ENCODE measurements at places on chromosomes 1 and 21.

DNA sequence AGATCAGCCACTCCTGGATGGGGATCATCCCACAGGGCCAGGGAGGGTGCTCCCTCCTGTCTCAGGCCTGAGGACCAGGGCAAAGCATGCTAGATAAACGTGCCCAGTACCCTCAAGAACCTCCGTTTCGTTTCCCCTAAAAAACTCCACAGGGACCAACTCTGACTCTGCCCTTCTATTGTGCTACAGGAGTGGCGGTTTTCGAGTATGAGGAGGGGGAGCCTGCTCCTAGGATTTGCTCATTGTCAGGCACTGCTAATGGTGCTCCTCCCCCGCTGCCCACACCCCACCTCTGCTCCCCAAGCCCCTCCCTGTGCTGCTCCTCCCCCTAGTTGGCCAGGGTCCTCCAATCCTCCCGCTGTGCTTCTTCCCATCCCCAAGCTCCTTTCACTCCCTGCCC is 32.0 kb downstream of the PGBD5 start:
- DNase-seq = no peak

DNA sequence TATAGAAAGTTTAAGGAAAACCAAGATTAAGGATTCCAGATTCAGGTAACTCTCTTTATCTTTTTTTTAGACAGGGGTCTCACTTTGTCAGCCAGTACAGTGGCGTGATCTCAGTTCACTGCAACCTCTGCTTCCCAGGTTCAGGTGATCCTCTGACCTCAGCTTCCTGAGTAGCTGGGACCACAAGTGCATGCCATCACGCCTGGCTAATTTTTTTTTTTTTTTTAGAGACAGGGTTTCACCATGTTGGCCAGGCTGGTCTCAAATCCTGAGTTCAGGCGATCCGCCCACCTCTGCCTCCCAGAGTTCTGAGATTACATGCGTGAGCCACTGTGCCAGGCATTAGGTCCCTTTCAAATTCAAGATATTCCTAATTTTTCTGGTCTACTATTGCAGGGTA is 15.9 kb downstream of the LZIC start:
- DNase-seq = no peak

- DNase-seq = no peak
Observed at GRCh38 chr21:43369124-43369523, 57.8 kb downstream of the SIK1 start.

DNA sequence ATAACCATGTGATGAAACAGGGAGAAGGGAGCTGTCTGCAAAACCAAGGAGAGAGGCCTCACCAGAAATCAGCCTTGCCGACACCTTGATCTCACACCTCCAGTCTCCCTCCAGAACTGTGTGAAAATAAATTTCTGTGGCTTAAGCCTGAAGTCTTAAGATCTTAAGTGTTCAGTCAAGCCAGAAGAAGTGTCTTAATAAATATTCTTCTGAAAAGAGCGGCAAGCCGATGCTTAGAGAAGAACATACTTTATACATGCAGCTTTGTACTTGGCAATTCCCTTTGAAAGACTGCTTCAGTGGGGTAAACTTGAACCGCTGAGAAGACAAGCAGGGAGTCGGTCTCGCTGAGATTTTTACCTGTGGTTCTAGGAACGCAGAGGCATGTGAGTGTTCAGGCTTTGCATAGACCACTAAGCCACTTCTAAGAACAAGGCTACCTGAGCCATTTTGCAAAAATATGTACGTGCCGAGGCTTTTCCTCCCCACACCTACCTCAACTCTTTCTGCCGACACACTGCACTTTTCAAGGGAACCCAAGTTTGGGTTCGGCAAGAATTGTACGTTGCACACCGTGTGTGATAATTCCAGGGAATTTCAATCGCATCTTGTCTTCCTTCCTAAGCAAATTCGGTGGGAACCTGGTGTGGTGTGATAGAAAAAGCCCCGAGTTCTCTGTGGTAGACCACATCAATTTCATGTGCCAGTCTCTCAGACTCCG is 3.4 kb downstream of the RUNX1 start:
- DNase-seq = no peak

GRCh38 chr1:47661040-47661439 is 223.2 kb downstream of the FOXD2 start:
- DNase-seq = no peak

DNA sequence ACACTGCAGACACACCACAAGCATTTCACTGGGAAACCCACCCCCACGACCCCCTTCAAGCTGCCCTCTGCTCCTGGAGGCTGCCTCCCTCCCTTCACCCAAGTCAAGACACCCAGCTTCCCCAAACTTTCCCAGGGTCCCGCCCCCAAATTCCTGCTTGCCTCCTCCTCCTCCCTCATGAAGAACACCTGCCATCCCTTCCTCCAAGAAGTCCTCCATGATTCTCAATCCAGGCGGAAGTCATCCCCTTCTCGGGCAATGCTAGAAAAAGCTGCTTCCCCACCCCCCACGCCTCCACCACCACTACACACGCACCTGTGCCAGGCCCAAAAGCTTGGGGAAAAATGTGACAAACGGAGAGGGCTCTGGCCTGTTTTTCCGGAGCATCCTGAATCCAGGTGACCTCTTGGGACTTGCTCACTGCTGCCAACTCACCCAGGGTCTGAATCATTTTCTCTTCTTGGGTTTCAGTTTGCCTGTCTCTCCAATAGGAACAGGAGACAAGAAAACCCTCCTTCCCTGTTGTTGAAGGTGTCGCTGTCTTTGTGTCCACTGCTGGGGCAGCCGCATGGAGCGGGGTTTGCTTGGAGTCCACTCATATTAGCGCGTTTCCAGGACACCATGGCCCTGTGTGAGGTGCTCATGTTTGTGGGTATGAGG is 101.0 kb upstream of the CASZ1 start:
- no peak for DNase-seq

GRCh38 chr1:208108646-208109330 is 135.4 kb downstream of the PLXNA2 start:
- no peak for DNase-seq

DNA sequence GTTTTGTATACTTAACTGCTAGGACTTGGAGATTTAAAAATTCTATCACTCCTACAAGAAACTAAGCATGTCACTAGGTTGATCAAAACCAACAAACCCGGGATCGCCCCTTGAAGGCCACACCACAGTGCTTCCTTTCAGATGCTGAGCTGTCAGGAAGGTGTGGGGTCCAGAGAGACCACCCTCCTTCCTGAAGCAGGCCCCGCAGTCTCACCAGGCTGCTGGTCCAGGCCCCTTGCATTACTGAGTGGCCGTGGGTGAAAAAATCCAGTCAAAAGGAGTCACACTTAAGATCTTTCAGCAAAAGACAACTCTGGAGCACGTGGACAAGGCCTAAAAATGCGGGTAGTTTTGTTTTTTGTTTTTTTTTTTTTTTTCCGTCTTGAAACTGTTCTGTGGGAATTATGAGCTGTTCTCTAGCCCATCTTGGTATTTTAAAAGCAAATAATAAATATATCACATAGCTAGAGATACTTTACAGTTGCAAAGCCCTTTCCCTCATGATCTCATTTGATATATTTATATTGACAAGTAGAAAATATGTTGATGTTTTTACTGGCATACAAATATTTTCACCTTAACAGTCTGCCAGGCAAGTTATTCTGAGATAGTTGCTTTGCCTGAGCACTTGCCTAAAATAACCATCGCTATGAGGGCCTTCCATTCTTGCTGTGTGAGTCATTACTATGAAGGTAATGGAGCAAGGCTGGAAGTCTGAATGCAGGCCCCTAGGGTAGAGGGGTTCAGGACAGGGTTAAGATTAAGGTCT is 73.1 kb upstream of the EDEM3 start:
- peak; percentile 20 for DNase-seq

DNA sequence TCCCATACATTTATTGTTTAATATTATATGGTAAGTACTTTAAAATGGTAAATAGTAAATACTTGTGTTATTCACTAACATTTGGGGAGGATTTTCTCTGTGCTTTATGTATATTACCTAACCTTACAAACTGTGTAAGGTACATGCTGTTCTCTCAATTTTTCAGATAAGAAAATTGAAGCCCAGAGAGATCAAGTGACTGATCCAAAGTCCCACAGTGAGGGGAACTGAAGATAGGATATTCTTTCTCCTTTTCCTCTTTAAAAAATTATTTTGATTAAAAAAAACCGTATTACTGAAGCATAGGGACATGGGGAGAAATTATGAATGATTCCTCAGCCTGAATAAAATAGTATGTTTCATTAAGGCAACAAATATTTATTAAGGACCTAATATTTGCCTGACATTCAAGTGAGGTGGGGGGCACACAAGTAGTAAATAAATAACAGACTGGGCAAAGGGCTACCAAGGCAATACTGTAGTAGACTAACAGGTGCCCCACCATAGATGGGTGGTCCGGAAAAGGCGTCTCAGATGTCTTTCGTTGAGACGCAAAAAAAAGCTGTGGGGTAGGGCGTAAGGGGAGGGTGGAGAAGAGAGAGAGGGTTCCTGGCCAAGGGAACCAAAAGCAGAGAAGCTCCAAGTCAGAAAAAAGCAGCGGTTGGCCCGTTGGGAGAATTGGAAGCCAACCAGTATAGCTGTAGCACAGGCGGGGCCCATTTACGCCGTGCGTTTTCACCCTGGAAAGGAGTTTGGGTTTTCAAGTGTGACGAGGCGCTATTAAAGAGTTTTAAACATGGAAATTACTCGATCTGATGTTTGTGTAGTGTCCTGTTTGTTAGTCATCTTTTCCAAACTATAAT is 944 bp upstream of the AGO3 start:
- DNase-seq = peak; percentile 18

DNA sequence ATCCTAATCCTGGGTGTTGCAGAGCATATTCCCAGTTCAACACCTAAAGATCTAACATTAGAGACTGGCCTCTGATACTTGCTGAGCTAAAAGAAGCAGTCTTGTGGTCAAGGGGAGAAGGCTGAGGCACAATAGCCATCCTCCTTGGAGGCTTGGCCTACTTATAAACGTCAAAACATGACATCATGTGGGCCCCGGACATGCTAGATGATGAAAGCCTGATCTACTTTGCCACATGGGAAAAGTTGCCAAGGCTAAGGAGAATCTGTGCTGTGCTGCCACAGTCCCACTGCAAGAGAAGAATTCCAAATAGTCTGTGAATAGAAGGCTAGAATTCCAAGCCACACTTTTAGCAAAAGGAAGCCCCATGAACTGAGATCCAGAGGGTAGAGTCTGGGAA is 43.9 kb upstream of the SAMD13 start:
- no peak for DNase-seq

DNA sequence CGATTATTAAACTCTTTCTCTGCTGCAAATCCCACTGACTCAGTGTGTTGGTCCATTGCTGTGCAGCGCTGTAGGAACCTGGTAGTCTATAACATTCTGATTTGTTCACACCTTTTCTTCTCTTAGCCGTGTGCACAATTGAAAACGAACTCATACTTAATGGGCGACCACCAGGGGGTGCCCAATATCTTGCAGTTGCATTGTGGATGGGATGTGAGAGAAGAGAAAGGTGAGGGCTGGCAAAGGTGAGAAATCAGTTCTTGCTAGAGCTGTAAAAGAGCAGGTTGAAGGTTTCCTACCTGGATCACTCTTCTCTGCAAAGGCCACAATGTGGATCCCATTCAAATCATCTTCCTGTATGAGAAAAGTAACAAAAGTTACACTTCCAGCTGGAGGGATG is 51.0 kb downstream of the CASQ2 start:
- DNase-seq = peak; percentile 33

GRCh38 chr1:47219590-47220220 is 12.3 kb downstream of the TAL1 start:
- no peak for DNase-seq

DNA sequence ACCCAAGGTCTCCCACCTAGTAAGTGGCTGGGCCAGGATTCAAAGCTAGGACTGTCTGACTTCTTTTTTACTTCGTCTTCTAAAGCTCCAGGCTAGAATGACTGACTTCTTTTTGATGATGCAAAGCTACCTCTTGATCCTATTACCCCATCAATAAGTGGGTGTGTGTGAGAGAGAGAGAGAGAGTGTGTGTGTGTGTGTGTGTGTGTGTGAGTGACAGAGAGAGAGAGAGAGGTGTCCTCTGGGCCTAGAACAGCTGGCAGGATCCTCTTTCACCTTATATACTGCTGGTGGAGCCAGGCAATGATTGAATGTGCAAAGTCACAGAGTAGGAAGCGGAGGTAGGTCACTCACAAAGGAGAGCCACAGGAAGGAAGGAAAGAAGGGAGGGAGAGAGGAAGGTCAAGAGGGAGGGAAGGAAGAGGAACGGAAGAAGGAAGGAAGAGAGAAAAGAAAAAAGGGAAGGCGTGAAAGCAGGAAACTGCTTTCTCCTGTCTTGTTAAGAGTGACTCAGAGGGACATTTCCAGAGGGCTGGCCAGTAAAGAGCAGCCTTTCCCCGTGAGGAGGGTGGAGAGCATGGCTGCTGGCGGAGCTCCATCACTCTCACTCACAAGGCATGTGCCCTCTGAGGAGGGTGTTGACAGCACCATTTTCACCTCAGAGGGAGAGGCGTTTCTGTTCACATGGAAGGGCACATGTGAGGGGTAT is 68.9 kb downstream of the CDC7 start:
- DNase-seq = no peak
